ENCODE measurements at places on chromosomes 11 and 22. TPM values are rescaled to one million over a fixed set of nuclear protein-coding genes. Genes with fewer than 3 reads are reported as not detected.

Gene SLC22A9
- total RNA-seq, result not detected

Gene GRM5
- not detected for total RNA-seq

GRCh38 chr22:18110954-18111758 lies 547 bp downstream of the TUBA8 start:
- H3K27ac ChIP-seq, result no peak overlapping the region
- H3K4me3 ChIP-seq, result peak overlapping the region; percentile 51
- DNase-seq, result no peak
- no peaks in the 10 kb centered on the region for H3K4me1 ChIP-seq
- H3K27me3 ChIP-seq, result no peaks in the 10 kb centered on the region

DNA sequence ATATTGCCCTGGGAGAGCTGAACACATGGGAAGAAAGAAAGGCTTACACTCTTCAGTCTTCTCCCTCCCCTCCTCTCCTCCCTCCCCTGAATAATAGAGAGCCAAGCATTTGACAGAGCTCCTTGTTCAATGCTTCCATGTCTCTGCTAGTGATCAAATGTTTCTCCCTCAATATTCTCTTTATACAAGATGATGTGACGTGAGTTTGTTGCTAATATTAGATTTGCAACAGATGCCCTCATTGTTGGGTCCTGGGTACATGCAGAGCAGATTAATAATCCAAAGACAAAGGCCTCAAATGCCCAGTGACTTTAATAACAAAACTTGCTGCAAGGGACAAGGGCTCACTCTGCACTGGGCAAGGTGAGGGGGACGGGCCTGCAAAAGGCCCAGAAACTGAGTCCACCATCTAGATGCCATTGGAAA lies 7.1 kb upstream of the ENDOD1 start:
- H3K27me3 ChIP-seq, result no peaks in the 10 kb centered on the region
- H3K36me3 ChIP-seq, result no peaks in the 10 kb centered on the region
- no peak overlapping the region for H3K27ac ChIP-seq
- DNase-seq, result no peak
- no peak overlapping the region for H3K4me3 ChIP-seq

GRCh38 chr22:37820350-37820749 lies 2.8 kb upstream of the GALR3 start:
- H3K36me3 ChIP-seq, result peaks cover under 1% of the 10 kb centered on the region
- H3K27ac ChIP-seq, result no peak overlapping the region
- no peak overlapping the region for H3K4me3 ChIP-seq
- peaks cover 11% of the 10 kb centered on the region for H3K4me1 ChIP-seq
- no peak for DNase-seq

DNA sequence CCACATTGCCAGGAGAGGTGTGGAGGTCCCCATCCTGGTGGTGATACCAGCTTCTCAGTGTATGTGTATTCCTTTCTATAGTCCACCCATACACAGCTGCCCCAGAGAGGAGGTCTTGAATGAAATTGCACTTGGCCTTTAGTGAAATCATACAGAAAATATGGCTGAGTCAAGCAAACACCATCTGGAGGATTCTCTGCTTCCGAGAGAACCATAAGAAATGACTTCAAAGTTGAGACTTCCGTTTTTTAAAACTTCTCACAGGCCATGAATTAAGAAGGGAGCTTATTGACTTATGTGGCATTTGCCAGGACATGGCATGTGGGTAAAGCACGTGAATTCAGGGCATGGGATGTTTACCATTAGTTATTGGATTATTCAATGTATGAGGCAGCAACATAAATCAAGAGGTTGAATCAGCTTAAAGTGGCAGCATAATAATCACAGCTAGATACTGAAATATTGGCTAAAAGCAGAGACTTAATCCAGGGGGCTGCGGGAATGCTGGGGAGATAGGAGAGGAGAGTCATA lies 119.1 kb upstream of the MTNR1B start:
- no peaks in the 10 kb centered on the region for H3K27me3 ChIP-seq
- no peak overlapping the region for H3K4me3 ChIP-seq
- no peaks in the 10 kb centered on the region for H3K36me3 ChIP-seq
- H3K4me1 ChIP-seq, result no peaks in the 10 kb centered on the region
- DNase-seq, result no peak

Data from pancreas (tissue), 10 donors.